ENCODE measurements at places on chromosomes 13 and 19.

DNA sequence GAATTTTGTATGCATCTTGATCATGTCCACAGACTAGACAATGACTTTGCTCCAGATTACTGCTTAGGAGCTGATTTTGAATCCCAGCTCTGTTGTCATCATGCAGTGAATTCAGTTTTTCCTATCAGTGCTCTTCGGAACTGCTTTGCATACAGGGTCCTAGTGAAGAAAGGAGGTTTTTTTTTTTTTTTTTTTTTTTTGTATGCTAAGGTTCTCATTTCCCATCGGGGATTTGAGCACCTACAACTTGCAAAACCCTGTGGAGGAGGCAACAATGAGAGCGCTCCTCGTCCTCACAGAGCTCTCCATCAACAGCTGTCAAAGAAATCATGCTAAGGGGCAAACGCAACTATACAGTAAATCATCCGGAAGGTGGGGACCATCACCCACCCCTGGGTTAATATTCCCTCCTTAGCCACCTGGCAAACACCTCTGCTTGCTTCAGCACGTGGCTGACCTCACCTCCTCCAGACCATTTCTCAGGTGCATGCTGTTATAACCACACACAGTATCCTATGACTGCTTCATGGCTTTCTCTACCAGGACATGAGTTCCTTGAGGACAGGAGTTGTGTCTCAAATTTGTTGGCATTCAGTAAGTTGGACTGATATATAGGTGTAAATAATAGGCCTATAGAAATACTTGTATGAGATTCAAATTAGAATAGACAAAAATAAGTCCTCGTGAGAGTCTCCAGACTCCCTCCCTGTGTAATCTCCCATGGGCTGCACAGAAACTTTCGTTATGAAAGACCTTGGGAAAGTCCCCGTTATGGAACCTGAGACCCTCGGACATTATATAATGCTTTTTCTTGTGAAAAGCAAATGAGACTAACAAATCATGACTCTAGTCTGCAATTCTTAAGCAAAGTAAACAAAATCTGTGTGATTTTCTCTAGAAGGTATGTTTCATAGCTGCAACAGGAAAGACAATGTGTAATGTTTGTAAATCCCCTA is 113.8 kb downstream of the KATNAL1 start:
- DNase-seq, result no peak

- DNase-seq, result no peak
These were observed 37.6 kb upstream of the TSHZ3 start for GRCh38 chr19:31386806-31387205.

DNA sequence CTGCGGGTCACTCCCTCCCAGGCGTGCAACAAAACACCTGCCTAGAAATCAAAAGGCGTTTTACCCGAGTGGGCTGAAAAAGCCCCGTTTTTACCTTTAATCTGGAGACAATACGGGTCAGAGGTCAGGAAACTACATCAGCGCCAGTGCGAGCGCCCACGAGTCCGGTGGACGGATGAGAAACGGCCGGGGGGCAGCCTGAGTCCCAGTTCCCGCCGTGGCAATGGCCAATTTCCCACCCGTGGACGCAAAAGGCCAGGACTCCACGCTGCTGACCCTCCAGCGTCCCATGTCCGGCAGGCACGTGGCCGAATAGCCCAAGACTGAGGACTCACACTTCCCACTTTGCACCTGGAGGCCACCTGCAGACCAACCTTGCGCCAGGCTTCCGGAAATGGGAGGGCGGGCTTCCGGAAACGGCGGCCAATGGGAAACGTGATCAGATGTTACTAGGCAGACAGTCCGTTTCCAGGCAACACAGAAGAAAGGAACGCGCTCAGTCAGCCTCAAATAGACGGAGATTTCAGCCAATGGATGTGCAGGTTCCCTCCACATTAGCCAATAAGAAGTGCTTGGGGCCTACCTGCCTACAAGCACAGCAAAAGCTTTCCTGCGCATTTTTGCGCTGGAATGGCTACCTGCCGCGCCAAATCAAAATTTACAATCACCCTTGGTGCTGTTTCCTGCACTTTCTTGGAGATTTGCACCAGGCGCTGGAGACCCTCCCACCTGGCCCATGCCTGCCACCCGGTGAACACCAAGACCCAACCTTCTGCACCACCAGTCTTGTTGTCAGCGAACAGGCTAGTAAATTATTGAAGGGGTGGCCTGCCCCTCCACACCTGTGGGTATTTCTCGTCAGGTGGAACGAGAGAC is 47.4 kb downstream of the ZFP14 start:
- peak; percentile 80 for DNase-seq

- DNase-seq, result no peak
These were observed 562.1 kb upstream of the ATXN8OS start for GRCh38 chr13:69545551-69545950.

GRCh38 chr19:7502552-7502951 is 13.4 kb upstream of the ZNF358 start:
- no peak for DNase-seq

- DNase-seq, result no peak
These were observed 1629.0 kb downstream of the OLFM4 start for GRCh38 chr13:54657588-54657987.

DNA sequence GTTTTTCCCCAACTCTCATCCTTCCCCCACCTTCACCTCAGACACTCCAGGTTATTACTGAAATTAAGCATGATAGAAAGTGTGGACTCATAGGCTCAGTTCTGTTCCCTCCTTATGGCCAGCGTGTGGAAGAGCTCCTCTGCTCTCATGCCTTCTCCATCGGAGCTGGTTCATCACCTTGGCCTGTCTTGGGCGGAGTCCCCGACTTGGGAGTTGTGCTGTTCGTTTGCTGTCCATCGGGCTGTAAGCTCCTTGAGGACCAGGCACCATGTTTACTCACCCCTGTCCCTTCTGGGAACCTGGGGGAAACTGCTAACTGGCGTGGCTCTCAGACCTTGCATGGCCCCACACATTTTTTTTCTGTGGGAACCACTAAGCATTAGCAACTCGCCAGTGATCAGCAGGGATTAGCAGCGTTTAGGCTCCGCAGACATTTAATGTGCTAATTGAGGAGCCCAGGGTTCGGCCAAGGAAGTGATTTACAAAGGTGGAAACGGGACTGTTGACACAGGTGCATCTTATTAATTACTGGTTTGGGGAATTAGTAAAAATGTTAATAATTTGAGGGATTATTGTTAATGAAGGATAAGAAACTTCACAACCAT is 123.8 kb downstream of the TM9SF2 start:
- no peak for DNase-seq

DNA sequence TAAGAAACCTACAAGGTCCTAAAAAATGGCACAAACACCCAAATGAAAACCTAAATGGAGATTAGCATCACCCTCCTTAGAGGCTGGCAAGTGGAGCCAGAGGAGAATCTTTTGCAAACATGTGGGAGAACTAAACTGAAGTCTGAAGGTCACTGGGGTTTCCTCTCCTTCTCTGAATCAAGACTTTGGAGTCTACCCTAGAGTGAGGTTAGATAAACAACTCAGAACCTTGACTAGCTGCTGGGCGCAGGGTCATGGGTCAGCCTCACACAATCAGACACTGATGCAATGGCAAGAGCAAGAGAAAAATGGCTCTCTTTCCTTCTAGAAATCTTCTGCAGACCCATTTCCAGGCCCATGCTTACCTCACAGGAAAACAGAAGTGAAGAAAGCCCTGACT is 165.8 kb downstream of the KCTD12 start:
- no peak for DNase-seq

DNA sequence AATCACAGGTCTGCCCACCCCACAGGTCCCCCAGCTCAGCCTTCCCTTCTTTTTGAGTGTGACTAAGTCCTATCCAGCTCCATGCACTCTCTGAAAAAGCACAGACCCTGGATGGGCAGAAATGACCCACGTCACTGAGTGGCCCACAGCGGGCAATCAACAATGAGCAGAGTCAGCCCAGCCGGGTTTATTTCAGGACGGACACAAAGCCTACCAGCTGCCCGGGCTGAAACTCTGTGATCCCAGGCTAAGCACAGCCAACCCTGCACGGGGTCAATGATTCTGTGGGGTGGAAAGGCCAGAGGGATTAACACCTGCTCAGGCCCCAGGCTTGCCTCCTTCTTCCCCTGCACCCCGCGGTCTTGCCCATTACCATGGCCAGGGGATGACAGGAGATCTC is 8.4 kb downstream of the NAPA start:
- no peak for DNase-seq

DNA sequence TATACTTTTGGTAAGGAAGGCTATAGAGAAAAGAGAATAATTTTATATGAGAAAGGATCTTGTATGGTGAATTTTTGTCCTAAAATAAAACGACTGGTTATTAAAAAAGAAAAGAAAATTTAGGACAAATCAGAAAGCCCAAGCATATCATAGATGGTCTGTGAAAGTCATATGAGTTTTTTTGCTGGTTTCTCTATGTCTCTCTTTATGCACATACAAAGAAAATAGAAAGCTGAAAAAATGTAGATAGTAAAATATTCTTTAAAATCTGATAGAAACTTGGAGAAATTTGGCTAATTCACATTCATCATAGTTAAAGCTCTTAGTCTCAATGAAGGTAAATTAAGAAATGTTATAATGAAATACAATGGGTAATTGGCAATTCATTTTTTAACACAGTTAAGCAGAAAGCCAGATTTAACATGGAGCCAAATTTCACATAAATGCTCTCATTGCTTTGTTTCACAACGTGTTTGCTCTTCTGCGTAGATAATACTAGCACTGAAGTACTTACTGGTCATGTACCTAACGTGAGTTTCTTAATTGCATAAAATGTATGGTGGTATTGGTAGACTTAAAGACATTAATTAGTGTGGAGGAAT is 621.5 kb upstream of the ATXN8OS start:
- DNase-seq, result no peak

DNA sequence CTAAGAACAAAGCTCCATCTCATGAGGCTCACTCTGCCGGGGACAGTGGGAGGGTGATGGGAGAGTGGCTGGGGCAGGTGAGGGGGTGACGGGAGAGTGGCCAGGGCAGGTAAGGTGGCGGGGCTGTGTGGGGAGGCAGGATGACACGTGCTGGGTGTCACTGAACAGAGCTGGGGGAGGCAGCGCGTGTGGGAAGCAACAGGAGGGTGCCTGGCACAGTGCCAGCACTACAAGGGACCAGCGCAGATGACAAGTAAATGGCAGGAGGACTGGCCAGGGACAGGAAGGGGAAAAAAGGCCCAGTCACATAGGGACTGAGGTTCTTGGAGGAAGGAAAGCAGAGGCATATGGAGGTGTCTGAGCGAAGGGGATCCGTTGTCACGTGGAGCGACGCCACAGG is 129.9 kb downstream of the RNF17 start:
- DNase-seq, result no peak

GRCh38 chr19:31264041-31264778 is 85.0 kb downstream of the TSHZ3 start:
- DNase-seq, result no peak

- no peak for DNase-seq
These were observed 15.0 kb upstream of the MIER2 start for GRCh38 chr19:359653-359925.

- DNase-seq, result no peak
These were observed 520 bp downstream of the ZNF600 start for GRCh38 chr19:52786078-52786463.

GRCh38 chr19:15175609-15176008 is 25.2 kb downstream of the NOTCH3 start:
- no peak for DNase-seq

DNA sequence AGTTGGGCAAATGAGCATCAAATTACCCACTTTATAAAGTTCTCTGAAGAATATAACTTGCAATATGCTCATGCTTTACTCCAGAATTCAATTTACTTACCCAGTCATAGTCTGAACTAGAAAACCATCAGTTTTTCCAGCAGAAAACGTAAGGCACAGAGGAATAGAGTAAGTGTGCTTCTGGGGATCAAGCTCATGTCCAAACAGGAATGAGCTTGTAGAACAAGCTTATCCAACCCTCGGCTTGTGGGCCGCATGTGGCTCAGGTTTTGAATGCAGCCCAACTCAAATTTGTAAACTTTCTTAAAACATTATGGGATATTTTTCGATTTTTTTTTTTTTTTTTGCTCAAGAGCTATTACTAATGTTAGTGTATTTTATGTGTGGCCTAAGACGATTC is 308.5 kb upstream of the KLF12 start:
- no peak for DNase-seq

DNA sequence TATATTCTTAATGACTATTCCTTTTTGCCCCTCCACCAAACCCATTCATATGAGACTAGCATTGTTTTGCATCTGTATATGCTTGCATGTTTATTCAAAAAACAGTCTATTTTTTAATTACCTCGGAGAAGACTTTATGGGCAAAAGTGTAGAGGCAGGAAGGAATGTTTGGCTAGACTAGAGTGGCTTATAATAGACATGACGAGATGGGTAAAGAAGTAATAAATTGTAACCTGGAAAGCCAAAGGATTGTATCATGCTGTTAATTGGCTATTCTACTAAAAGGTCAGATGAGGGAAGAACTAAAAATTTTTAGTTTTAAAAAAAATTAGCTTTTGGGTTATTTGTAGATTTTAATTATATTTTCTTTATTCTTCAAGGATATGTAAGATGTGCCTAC is 91.1 kb downstream of the FNDC3A start:
- no peak for DNase-seq

DNA sequence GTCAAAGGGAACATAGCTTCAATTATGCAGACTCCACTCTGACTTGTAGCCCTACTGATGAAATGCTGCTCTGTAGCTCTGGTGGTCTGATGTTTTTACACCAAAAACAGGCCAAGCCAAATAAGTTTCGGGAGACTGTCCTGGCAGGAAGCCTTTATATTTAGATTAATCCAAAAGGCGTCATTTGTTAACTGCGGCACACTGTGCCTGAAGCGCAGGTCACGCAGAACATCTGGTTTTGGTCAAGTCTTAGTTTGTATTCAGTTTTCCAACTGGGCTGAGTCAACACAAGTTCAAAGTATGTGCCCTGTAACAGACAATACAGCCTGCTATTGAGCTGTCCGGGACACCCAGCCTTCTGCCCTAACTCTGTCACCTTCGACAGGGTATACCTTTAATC is 154.6 kb upstream of the IPO5 start:
- no peak for DNase-seq

GRCh38 chr13:25771202-25771601 is 280.6 kb downstream of the SHISA2 start:
- DNase-seq, result no peak

DNA sequence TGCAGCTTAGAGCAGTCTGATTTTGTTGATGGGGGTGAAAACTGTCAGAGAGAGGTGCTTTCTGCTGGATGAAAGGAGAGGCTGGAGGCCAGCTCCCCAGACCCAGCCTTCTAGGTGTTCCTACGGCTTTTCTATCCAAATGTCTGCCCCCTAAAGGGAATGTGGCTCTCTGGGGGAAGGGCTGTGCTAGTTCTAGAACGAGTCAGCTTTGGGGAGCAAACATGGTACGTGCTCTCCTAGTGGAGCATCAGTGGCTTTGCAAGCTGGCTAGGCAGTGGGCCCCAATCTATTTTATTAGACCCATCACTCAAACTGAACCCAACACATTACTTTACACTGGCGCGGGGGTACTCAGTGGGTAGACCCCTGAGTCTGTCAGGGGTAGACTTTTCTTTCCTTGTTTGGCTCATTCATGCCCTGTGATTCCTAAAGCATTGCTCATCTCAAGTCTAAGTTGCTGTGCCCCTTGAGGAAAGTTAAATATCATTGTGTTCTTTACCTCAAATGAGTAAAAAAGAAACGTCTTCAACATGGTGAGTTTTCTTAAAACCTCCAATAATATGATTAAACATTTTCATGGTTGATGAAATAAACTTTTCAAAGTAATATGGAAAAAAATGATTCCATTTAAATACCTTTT is 254.9 kb downstream of the DLEU7 start:
- DNase-seq, result no peak
